ENCODE measurements at places on chromosomes 6 and 20.

DNA sequence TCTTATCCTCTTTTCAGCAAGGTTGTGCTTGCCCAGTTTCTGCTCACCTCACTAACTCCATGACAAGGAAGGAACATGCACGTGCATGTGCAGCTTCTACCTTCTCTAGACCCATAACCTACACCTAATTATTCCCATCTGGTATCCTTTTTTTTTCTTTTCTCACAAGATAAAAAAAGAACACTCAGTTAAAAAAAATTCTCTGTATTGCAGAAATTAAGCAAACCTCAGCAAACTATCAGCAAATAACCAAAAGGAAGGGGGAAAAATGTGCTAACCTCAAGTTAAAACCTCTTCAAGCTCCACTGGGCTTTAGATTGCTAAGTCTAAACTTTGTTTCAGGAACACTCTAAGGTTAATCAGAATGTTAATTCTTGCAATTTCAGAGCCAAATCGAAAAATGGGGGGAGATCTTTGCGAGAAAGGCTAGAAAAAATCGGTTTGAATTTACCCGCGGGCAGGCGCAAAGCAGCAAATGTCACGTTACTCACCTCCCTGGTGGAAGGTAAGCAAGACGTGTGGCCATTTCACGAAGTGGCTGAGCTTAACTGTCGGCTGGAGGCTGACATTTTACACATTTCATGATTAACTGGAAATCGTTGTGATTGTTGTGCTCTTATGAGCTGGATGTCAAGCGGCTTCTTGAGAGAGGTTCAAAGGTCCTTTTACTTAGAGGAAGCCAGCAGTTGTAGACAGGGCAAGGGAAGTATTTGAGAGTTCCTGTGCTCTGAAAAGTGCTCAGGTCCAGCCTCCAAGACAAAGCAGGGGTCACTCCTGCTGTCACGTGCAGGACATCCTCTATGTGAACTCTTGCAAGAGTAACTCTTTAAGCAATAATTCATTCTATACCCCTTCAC, 19.1 kb downstream of the TFAP2B start:
- DNase-seq, result no peak

DNA sequence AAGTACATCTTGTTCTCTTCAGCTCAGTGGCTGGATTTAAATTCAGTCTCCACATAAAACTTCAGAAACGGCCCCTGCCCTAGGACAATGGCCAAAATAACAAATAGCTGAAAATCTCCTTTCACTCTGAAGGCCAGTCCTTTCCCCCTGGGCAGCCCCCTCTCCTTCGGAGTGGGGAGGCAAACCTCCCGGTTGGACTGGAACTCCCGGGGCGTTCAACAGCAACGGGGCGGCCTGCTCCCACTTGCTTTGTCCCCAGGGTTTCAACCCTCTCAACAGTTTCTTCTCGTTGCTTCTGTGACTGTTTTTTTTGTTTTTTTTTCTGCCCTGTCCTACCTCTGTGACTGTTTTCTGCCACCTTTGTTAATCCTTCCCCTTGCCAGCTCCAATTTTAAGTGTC, 102.6 kb upstream of the DUSP22 start:
- no peak for DNase-seq

DNA sequence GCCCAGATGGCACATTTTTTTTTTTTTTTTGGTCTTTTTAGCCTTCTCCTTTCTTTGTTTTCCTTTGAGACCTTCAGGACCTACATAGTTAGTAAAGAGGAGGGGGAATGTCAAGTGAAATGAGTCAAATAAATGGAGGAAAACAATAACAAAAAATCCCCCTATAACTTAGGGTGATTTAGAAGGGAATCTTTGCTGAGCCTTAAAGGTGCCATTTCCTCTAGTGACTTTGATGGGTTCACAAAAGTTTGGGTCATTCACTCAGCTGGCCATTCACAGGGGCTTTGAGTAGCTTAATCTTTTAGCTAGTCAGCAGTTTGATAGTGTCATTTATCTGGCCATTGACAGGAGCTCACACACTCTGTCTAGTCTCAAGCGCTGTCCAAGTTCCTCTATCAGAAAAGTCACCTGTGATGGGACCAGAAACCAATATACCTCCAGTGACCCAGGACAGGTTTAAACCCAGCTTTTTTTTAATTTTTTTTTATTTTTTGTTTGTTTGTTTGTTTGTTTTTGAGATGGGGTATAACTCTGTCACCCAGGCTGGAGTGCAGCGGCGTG, 275.1 kb upstream of the PRDM1 start:
- DNase-seq, result no peak

GRCh38 chr6:166757232-166758135, 130.4 kb upstream of the RPS6KA2 start:
- no peak for DNase-seq

- no peak for DNase-seq
Measured at GRCh38 chr6:89007209-89008000, 44.0 kb upstream of the RNGTT start.

DNA sequence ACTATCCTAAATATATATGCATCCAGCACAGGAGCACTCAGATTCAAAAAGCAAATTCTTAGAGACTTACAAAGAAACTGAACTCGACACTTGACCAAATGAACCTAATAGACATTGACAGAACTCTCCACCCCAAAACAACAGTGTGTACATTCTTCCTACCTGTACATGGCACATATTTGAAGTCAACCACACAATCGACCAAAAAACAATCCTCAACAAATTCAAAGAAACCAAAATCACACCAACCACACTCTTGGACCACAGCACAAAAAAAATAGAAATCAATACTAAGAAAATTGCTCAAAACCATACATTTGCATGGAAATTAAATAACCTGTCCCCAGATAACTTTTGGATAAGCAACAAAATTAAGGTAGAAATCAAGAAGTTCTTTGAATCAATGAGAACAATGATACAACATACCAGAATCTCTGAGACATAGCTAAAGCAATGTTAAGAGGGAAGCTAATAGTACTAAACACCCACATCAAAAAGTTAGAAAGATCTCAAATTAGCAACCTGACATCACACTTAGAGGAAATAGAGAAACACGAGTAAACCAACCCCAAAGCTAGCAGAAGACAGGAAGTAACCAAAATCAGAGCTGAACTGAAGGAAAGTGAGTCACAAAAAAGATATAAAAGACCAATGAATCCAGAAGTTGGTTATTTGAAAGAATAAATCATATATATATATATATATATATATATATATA, 12.5 kb upstream of the TREM1 start:
- no peak for DNase-seq

All from anterior cingulate cortex (tissue), 58 donors.